Stimulated activated CD4-positive, alpha-beta T cell treated with anti-CD3 and anti-CD28 coated beads, Interleukin-12 subunit alpha, Interleukin-12 subunit beta, amount 100 ng/mL, for 24 hours (primary cell): ENCODE measurements at places on chromosomes 3 and 15.
A peak's percentile ranks its signal among the peaks of the same experiment; 100 is the strongest.

GRCh38 chr15:42919308-42919707 is 1.3 kb downstream of the TTBK2 start:
- no peak for DNase-seq

DNA sequence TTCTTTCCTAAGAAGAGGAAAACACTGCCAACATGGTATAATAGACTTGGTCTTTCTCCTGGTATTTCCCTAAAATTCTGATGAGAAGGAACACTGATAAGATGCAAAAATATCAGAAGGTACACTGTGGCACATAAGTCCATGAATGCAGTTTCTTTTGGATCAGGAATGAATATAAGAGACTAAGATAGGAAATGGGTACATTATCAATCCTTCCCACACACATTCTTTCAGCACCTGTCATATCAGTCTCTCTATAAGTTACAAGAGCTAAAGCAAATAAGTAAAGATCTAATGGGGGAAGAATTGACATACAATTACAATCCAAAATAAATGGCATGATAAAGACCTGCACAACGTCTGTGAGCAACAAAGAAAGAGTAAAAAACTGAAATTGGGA is 1101.0 kb downstream of the ROBO2 start:
- no peak for DNase-seq

DNA sequence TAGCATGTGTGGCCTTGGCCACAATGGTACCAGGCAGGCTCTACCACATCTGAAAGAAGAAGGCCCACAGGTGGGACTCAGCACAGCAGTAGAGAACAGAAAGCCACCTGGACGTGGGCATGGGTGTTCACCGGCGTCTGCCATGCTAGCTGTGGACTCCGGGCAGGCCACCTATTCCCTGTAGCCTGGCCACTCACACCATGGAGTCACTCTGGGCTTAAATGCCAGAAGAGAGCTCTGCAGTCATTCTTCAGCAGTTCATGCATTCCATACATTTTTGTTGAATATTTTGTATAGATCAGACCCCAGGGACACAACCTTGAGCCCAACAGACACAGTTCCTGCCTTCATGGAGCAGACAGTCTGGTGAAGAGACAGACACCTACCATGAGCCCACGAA is 138.6 kb downstream of the SRGAP3 start:
- no peak for DNase-seq

GRCh38 chr3:58471025-58471887 is 20.6 kb upstream of the KCTD6 start:
- no peak for DNase-seq

DNA sequence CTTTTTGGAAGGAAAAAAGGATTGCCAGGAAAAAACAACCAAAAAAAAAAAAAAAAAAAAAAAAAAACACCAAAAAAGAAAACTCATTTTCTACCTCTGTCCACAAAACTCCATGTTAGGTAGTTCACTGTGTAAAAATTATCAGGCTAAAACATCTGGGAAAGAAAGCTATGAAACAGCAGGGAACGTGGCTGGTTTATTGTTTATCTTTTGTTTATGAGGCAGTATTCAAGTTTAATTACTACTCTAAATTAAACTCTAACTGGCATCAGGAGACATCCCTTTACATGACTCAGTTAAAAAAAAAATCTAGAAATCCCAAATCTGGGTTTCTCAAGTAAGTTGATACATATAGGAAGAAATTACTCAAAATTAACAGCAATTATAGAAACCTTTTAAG is 21.8 kb downstream of the MEIS2 start:
- no peak for DNase-seq

GRCh38 chr15:50050986-50051743 is 67.9 kb downstream of the ATP8B4 start:
- DNase-seq = no peak

- peak; percentile 33 for DNase-seq
Measured at GRCh38 chr3:10164546-10165393, at the start of gene IRAK2. IRAK2 (plus strand) TSS chr3:10164919; CDS start chr3:10164955, 36 bp downstream.

DNA sequence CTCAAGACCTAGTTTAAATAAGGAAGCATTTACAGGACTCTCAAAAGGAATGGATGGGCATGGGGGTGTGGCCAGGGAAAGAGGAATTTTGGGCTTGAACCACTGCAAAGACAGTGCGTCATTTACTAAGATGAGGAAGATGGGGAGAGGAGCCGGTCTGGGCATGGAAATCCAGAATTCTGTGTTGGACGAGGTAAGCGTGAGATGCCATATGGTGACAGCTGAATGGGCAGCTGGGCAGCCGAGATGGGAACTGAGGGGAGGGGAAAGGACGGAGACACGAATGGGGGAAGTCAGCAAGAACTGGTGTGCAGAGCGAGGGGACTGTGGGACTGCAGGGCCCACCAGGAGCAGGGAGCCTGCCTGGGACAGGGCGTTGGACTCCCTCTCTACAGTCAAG is 24.2 kb downstream of the TMEM44 start:
- no peak for DNase-seq

DNA sequence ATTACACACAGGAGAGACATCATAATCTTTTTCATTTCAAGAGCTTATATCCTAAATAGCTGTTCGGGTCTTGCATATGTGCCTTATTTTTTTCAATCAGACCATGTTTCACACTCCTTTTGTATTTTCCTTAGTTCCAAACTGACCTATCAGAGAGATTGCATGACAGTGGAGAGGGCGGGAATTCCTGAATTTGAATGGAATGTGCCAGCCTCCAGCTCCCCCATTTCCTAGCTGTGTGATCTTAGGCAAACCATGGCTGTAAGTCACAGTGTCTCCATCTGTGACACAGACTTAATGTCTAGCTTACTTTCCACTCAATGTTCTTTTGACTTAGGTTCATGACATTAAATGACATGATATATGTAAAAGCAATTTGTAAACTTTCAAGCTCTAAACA is 62.0 kb upstream of the CSTA start:
- no peak for DNase-seq
